ENCODE measurements at places on chromosomes 13 and 19.

DNA sequence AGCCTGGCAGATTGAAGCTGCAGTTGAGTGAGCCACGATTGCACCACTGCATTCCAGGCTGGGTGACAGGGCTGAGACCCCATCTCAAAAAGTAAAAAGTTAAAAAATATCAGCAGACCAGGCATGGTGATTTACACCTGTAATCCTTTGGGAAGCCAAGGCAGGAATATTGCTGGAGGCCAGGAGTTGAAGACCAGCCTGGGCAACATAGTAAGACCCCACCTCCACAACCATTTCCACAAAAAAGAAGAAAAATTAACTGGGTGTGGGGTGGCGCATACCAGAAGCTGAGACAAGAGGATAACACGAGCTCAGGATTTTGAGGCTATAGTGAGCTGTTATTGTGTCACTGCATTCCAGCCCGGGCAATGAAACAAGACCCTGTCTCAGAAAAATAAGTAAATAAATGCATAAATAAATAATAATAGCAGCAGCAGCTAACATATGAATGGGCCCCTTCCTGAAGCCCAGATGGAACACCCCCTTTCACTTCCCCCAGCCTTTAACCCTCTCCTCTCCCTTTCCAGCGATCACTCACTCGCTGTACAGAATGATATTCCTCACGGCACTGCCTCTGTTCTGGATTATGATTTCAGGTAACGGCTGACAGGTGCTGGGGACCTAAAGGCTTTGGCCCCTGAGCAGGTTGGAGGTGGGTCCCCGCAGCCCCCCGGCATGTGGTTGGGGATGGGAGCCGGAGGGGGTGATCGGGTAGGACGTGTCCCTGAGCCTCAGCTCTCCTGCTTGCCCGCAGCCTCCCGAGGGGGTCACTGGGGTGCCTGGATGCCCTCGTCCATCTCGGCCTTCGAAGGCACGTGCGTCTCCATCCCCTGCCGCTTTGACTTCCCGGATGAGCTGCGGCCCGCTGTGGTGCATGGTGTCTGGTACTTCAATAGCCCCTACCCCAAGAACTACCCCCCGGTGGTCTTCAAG is 3.2 kb downstream of the MAG start:
- no peak for DNase-seq

DNA sequence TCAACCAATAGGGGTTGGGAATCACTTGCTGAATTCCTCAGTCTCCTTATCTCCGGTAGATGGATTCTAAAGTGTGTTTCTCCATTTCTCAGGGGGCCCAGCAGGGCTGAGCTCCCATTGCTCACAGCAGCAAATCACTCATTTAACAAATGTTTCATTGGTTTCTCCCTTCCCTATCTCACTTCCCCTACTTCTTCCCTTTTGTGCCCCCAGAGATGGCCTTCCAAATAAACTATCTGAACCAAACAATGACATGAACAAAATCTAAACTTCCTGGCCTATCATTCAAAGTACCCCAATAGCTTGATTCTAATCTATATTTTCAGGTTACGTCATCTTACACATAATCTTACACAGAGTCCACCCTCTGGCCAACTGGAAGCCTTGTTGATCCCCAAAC is 60.4 kb downstream of the DLEU7 start:
- no peak for DNase-seq

DNA sequence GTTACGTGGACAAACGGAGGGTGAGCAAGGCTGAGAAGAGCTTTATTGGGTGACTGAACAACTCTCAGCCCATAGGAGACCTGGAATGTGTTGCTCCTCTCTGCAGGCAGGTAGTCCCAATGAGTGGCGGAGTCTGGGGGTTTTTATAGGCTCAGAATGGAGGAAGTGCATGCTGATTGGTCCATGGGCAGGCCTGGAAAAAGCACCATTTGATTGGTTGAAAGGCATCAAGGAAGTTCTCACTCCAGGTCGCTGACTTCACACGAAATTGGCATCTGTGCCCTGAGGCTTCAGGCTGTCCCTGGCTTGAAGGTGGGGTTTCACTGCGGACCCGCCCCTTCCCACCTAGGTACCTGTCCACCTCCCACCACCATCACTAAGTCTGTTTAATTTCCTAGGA is 65.4 kb downstream of the SPATA13 start:
- DNase-seq = no peak

GRCh38 chr19:38667661-38668171 is 20.3 kb downstream of the ACTN4 start:
- no peak for DNase-seq

All from fibroblast of skin of left biceps (primary cell).